ENCODE measurements at places on chromosomes 13 and 19.

DNA sequence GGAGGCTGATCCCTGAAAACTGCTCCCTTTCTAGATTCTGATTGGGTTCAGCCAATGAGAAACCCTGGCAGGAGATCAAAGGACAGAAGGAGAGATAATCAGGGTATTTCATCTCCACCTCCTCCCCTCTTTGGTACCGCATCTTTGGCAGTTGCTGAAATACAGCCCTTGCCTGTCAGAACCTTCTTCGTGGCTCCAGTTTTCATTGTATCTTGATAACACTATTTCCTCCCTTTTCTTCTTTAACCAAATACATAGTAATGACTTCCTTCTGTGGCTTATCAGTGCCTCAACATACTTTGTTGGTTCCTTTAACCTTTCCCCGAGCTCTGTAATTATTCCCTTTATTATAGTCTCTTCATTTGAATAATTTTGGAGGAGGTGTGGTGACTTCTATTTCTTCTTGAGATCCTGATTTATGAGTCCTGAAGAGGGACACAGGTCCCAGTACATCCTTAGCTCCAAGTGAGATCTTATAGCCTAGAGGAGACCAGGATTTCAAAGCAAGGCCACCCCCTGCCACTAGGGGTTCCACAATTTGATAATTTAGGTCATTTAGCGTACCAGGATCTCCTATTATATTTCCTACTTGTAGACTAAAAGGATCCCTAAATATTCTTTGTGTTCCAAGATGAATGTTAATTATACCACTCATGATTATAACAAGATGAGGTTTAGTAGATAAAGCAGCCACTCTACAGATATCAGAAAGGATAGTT is 98.0 kb downstream of the EDNRB start:
- DNase-seq = no peak

DNA sequence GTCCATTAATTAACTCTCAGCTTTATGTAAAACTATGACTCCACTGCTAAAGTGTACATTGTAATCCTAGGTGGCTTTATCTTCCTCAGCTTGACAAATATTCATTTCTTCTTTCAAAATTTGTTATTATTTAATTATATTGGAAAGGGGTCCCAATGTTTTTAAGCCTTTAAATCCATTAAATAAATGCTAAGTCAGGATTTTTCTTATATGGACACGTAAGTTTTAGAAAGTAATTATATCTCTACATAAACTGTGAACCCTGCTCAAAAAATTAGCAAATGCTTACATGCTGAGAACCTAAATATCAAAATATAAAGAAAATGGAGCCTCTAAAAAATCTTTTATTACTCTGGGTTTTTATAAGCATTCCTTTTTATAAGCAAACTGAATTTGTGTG is 78.2 kb upstream of the MIR17HG start:
- no peak for DNase-seq

GRCh38 chr13:97491452-97491851 is 57.5 kb downstream of the RAP2A start:
- no peak for DNase-seq

GRCh38 chr13:66879988-66880387 is 350.1 kb downstream of the PCDH9 start:
- no peak for DNase-seq

- no peak for DNase-seq
Measured at GRCh38 chr19:47447470-47448359, 24.0 kb downstream of the SLC8A2 start.

DNA sequence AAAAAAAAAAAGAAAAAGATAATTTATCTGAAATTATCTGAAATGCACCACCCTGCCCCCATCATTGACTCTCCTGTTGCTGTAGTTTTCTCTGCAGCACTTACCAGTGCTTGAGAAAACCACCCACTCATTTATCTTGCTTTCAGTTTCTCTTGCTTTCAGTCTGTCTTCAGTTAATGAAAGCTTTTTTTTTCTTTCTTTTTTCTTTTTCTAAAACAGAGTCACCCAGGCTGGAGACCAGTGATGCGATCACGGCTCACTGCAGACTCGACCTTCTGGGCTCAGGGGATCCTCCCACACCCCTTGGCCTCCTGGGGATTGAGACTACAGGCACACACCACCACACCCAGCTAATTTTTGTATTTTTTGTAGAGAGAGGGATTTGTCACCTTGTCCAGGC is 4.3 kb upstream of the ACP5 start:
- no peak for DNase-seq

DNA sequence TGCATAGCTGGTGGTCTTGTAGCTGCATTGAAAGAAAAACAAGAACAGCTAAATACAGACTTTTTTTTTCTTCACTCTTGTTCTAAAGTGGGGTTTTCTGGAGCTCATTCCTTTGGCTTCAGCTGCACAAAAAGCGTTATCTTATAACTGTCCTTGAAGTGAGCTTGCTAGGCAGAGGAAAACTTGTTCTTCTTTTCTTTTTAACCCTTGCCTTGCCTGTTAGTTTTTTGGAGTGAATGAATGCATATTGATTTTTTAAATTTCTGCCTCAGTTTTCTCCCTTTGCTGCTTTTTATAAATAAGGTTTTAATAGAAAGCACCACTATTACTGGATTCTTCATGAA is 1.5 kb downstream of the ZNF765 start:
- DNase-seq = no peak

DNA sequence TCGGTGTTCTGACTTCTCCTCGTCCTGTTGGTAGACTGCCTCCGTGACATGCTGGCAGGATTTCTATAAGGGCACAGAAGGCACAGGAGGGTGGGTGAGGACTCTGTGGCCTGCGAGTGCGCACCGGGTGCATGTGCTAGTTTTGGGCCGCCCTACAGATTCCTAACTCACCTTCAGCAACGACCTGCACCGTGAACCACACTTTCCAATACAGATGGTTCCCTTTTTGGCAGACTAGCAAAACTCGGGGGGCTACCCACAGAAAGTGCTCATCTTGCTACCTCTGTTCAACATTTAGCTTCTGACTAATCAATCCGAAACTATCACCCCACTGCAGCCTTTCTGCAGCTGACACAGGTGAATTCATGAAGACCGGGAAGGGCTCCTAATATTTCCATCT is 14.1 kb upstream of the AMER2 start:
- DNase-seq = no peak

GRCh38 chr13:24505256-24505655 is 7.3 kb downstream of the PARP4 start:
- no peak for DNase-seq

- no peak for DNase-seq
Measured at GRCh38 chr13:33260168-33261098, 25.1 kb downstream of the STARD13 start.

DNA sequence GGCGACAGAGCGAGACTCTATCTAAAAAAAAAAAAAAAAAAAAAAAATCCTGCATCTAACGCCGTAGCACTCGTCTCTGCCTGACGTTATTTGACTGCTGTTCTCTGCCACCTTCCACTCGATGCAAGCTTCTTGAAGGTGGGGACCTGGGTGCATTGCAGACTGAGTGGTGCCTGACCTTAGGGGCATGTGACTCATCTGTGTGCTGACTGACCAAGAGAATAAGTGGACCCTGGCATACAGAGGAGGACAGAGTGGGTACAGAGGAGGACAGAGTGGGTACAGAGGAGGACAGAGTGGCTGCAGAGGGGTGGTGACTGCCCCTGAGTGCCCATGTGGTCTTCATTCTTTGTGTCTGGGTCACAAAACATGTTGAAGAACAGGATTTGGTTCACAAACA is 7.6 kb downstream of the WTIP start:
- no peak for DNase-seq

DNA sequence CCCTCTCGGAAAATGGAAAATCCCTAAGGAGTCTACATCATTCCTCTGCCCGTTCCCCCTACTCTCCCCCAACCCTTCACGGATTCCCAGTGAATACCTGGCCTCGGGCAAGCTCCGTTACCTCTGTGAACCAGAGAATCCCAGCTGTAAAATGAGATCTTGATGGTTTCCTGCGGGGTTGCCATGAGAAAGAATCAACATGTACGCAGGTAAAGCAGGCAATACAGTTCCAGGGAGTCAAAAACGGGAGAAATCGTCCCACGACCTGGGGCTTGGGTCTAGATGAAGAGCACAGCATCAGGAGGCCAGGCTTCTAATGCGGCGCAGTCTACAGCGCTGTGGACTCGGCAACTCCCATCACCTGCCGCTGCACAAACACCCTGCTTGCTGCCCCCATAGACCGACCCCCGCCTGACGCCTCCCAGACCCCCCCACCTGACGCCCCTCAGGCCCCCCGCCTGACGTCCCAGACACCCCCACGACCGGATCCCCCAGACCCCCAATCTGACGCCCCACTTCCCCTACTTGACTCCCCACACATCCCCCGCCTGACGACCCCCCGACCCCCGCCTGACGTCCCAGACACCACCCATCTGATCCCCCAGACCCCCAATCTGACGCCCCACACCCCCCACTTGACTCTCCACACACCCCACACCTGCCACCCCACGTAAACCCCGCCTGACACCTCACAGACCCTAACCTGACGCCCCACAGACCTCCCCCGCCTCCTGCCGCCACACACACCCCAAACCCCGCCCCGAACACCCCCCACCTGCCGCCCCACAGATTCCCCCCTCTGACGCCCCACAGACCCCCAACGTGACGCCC is 680 bp downstream of the LIG4 start:
- DNase-seq = no peak

GRCh38 chr19:55473225-55474012 is 3.0 kb upstream of the ZNF628 start:
- DNase-seq = no peak

DNA sequence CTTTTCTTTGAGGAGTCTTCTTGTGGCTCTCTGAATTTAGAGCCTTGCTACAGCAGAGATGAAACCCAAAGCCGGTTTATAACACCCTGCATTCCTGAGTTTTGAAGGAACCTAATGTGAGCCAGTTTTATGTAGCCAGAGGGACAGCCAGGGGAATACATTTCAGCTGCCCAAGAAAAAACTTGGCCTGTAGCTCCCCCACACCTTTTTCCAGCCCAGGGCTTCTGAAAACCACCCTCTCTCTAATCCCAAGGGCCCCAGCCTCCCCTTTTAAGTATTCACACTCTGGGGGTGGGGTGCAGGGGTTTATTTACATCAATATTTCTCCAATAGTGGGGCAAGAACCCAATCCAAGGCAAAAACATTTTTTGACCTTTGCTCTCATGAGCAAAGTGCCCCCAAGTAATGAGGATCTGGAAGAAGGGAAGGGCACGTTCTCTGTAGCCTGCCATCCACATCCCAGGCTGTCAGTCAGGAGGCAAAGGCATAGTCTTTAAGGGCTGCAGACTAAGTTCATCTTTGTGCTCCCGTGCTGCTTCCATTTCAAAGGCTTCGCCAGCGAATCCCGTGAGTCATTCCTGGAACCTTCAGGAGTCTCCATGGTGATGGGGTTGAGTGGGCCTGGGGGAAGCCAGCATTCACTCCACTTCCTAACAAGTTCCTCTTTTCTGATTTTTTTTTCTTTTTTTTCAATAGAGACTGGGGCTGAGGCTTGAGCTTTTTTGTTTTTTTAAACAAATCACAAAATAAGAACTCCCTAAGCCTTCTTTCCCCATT is 33.2 kb upstream of the MEDAG start:
- DNase-seq = no peak

DNA sequence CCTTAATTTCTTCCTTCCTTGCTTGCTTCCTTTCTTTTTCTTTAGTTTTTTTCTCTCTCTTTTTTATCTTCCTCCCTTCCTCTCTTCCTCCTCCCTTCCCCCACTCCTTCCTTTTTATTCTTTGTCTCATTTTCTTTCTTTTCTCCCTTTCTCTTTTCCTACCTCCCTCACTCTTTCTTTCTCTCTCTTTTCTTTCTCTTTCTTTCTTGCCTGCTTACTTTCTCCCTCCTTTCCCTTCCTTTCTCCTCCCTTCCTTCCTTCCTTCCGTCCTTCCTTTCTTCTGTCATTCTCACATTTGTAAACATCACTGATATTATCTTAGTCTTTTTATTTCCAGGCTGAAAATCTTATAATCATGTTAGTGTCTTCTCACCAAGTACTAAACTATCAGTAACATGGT is 38.8 kb downstream of the SLITRK5 start:
- DNase-seq = no peak

- DNase-seq = no peak
Measured at GRCh38 chr13:109755997-109756396, 30.4 kb downstream of the IRS2 start.

- DNase-seq = no peak
Measured at GRCh38 chr13:34357435-34358232, 539.7 kb downstream of the RFC3 start.

GRCh38 chr19:55273978-55274707 is 5.8 kb downstream of the HSPBP1 start:
- no peak for DNase-seq

DNA sequence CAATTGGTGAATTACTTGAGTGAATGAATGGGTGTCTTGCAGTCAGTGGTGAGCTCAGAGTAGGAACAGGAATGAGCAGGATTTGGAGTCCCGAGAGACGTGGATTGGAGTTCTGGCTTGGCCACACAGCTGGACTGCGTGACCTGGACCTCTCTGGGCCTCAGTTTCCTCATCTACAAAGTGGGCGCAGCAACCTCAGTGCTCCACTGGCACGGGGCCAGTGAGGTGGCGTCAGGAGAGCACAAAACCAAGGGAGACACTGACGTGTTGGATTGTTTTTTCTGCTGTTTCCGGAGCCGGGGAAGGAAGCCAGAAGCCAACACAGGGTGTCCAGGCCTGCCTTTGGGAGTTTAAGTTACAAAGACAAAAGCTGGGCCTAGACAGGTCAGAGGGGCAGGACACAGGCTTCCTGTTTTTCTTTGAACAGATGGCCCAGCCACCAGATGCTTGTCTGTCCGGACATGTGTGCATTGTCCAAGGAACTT is 6.5 kb upstream of the DOCK6 start:
- DNase-seq = no peak

GRCh38 chr13:23699271-23699670 is 129.1 kb downstream of the TNFRSF19 start:
- DNase-seq = no peak

DNA sequence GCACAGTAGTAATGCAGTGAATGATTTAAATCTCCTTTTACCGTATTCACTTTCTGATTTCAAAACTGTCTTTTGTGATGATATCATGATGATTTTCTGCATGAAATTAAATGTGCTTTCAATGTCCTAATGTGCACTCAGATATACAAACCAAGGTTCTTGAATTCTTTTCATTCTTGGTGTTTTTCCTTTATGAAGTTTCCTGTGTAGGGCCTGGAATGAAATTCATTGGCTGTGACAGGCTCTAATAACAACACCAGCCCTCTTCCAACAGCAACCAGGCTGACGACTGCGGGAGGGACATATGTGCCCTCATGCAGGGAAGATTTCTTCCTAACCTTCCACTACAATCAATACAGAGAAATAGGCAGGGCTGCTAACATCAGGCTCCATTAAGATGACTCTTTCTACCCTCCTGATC is 1052.0 kb downstream of the DIAPH3 start:
- no peak for DNase-seq

Measured in thoracic aorta (tissue), 2 donors.